ENCODE measurements at places on chromosomes 3 and 15.

DNA sequence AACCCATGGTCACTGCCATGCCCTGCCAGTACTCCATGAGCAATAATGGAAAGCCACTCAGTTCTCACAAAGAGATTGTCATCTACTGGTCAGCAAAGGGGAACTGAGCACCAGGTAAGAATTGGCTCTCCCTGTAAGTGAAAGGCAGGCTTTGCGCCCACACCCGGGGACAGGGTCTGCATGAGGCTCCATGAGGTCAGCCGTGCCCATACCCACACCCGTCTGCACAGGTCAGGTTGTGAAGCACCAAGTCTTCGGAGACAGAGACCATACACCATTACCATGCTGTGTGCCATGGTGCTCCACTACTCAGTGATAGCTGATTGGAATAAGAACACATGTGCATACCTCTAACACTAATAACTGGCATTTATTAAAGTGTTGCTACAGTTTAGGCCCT is 322.9 kb downstream of the EPHB1 start:
- DNase-seq: no peak

DNA sequence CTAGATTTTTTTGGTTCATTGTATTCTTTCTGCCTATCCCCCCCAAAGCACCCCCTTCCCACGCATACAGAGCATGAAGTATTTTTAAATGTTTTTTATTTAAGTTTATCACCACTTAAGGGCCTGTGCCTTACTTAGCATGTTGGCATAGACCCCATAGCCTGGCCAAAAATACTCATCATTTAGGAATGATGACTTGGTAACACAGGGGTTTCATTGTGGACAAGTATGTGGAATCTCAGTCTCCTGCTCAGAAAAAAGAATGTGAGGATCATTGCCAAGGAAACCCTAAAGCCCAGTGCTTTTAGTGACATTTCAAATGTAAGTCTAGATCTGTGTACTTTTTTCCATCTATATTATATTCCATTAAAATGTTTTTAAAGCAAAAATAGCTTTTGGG is 146.3 kb downstream of the ALCAM start:
- DNase-seq: no peak

DNA sequence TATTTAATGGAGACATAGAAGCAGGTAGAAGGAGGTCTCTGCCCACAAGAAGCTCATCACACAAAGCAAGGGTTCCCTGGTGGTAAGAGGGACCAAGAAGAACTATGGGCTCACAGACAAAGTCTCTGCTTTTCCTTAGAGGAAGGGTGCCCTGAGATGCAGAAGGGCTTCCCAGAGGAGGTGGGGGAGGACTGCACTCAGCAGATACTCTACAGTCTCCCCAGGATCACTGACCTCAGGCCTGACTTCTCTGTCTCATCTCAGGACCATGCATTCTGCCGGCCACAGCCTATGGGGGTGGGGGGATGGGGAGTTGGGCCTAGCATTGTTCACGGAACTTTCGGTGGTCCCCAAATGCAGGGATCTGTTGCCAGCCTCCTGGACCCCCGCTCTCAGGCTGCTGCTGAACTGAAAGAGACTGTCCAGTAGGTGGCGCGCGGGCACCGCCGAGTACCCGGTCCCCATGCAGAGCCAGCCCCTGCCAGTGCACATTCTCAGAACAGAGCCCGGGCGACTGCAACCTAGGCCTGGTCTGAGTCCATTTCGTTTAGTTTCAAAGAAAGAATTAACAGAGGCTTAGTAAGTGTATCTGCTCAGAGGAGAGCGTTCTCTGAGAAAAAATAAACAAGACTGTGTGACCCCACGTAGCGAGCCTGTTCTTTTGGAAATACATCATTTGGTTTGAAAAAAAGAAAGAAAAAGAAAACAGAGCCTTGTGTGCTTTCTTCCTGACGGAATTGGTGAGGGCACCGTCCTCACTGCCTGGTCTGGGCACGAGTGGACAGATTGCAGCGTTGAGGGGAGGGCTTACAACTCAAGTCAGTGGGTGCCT is 74.1 kb downstream of the LRTM1 start:
- DNase-seq: peak; percentile 76

DNA sequence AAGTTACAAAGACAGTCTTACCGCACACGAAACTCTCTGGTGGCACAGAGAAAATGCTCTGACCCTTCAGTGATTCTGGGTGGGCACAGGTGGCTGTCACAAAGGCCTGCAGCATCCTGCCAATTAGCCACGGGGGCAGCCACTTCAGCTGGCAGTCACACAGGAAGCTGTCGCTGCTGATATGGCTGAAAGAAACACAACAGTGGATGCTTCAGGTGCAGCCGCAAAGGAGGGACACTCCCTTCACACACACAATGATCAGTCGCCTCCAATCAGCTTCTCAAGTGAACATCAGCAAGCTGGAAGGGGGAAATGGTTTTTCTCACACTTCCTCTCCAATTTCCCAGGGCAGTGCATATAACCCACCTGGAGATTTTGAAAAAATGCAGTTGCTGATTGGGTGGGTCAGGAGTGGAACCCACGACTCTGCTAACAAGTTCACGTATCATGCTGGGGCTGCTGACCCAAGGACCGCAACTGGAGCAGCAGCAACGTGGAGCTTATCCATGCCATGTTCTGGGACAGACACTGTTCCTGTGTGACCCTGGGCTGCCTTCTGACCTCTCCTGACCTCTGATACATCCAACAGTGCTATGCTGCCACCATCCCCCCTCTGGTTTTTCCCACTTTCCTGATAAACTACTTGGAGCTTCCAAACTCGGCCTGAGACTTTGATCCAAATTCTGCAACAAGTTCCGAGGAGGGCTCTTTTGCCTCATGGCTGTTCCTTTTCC is 106.6 kb downstream of the LRIG1 start:
- DNase-seq: peak; percentile 82

GRCh38 chr15:59180945-59181600 is 25.6 kb upstream of the LDHAL6B start:
- DNase-seq: no peak

GRCh38 chr3:95350049-95350448 is 1287.2 kb downstream of the NSUN3 start:
- no peak for DNase-seq

DNA sequence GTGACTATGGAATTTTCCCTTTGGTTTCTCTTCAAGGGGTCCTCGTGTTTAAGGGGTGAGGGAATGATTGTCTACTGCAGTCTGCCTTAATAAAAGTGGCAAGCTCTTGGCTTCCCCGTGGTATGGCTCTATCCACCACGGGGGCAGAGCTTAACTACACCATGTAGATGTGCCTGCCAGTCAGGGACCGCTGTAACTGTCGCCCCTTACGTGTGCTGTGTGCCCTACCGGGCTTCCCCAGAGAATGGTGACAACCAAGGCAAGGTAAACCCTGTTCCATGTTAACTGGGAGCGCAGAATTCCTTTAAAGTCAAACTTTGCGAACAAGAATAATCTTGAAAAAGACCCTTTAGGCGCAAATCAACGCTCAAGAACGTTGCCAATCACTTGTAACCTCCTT is 966 bp upstream of the C3orf80 start:
- DNase-seq: no peak

DNA sequence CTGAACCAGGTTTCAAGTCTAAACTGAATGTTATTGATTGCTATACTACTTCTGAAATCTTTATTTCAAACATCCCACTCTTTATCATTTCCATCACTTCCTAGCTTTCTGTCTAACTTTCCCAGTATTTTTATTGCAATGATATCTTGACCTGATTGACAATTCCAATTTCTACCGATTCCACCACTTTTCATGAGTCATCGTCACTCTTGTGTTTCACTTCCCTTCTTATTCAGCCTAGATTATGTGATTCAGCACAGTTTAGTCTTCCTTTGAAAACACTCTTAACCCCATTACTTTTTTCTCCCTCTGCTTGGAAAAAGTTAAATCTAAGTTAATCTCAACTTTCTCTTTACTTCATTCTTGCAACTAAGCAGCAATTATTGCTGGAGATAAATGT is 62.6 kb downstream of the SLC7A14 start:
- no peak for DNase-seq

GRCh38 chr3:143648218-143648617 is 200.1 kb downstream of the SLC9A9 start:
- DNase-seq: no peak

- DNase-seq: no peak
Measured at GRCh38 chr3:10549617-10550230, 44.3 kb upstream of the ATP2B2 start.

DNA sequence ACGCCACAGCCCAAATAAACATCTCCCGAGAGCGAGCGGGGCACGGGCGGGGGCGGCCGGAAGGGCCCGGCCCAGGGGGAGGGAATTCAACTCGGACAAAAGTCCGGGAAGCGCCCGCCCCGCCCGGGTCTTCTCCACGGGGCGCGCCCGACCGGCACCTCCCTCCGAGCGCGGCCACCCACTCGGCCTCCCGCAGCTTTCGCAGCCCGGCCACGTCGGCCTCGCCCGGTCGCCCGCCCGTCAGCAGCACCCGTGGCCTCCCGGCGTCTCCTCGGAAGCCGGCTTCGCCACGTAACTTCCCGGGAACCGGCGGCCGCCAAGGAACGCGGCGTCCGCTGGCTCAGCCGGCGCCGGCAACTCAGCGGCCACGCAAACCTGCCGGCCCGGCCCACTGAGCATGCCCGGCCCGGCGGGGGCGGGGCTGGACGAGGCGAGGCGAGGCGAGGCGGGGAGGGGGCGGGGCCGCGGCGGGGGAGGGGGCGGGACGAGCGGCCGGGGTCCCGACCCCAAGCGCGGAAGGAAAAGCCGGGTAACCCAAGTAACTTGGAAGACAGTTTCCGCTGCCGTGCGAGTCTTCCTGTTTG is at the start of gene TJP1:
TSS of gene TJP1 (minus strand) at position 369 of the 584 bp plus-strand sequence. CDS start 440 bp downstream, outside the sequence.
- DNase-seq: peak; percentile 20

GRCh38 chr3:151199554-151200438 is 3.2 kb downstream of the GPR171 start:
- no peak for DNase-seq

GRCh38 chr15:60528530-60528929 is 49.6 kb upstream of the ICE2 start:
- DNase-seq: no peak

- DNase-seq: no peak
Measured at GRCh38 chr3:53758846-53759245, 87.4 kb downstream of the CHDH start.

- no peak for DNase-seq
Measured at GRCh38 chr3:159788291-159788690, 200.3 kb upstream of the IL12A start.

- peak; percentile 38 for DNase-seq
Measured at GRCh38 chr3:101898752-101899169, 49.4 kb downstream of the NFKBIZ start.

DNA sequence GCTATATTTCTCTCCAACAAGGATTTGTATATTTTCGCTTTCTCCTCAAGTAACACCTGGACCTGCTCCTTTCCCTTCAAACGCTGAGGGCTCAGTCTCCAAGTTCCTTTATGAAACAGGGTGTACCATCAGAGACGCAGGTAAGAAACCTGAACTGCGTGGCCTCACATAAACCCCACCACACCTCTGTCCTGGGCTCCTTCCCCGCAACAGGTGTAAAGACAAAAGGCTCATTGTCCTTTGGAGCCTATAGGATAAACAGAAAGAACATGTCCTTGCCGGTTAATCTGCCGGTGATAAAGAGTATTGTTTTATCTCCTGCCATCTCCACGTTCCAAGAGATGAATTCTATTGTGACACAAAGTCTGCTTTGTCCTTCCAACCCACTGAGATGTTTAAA is 111.8 kb upstream of the ADAMTS9 start:
- DNase-seq: no peak

DNA sequence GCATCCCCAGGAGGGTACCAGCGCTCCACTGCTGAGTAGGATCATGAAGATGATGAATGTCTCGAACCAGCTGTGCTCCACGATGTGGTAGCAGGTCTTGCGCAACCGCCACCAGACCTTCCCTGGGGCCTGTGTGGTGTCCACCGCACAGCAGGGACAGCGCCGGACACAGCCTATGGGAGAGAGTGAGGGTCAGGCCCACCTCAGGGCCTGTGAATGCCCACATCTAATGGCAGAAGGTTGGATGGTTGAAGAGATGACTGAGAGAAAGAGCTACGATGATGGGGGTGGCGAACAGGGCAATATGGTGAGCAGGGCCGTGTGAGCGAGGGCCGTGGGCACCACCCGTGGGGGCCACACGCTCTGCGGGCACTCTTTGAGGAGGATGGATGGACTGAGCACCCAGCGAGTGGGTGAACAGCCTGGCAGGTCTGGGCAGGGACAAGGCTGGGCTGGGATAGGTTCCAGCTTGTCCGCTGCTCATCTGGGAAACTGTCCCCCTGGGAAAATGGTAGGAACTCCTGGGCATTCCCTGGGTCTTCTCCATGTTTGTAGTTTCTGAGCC is 74.1 kb downstream of the SCN5A start:
- DNase-seq: no peak

DNA sequence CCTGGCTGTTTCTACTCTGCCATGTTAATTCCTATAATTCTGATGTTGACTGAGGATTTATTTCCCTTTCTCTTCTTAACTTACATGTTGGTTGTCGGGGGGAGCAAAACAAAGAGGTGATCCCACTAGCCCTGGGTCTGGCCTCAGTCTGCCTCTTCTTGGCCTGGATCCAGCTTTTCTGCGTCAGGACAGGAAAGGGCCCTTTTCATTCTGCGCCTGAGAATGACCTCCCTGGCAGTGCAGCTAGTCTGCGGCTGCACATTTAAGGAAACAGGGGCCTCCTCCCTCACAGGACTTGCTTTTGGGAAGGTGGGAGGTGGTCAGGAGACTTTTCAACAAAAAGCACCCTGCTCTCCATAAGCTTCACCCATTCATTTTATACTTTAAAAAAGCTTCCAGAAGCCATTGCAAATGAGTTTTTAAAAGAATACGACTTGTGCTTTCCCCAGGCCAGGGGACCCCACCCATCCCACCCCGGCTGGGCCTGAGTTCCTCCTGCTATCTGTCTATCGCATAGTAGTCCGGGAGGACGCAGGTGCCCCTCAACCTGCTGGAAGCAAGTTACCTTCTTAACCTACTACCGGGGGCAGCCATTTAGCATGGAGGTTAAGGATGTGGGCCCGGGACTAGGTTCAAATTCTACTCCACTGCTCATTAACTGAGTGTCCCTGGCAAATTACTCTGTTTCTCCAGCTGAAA is 21.3 kb upstream of the EHD4 start:
- DNase-seq: no peak

- no peak for DNase-seq
Measured at GRCh38 chr3:177491296-177492032, 294.2 kb upstream of the TBL1XR1 start.

GRCh38 chr3:195752546-195753331 is 32.0 kb downstream of the MUC20 start:
- DNase-seq: no peak

DNA sequence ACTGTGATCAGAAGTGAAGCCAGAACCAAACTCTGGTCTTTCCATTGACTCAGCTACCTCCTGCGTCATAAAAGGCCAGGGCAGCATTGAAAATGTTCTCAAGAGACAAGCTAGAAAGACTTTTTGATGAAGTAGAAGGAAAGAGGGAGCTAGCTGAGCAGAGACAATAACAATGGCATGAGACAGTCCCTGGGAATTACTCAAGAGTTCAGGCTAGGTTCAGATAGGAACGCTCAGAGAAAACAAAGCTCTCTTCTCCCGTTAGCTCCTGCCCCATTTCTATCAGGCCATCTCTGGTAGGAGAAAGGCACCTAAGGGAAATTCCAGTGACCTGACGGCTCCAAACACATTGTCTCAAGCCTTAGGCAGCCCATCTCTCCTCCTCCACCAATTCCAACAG is 7.0 kb upstream of the OXTR start:
- no peak for DNase-seq

- no peak for DNase-seq
Measured at GRCh38 chr3:126924458-126924857, 58.5 kb upstream of the PLXNA1 start.

GRCh38 chr15:50265620-50266019 is at the start of gene HDC:
Gene HDC, minus strand, starts transcription at chr15:50265726. Its CDS starts 103 bp downstream, at chr15:50265623.
- no peak for DNase-seq

GRCh38 chr3:177426878-177427495 is 229.7 kb upstream of the TBL1XR1 start:
- peak; percentile 77 for DNase-seq

GRCh38 chr3:111861391-111861790 is 2.3 kb downstream of the PHLDB2 start:
- no peak for DNase-seq
